ENCODE measurements at places on chromosomes 13 and 19. TPM values are rescaled to one million over a fixed set of nuclear protein-coding genes. Genes with fewer than 3 reads are reported as not detected.

ZNF682 gene
- total RNA-seq, result 2.9 TPM

ZNF582 gene
- total RNA-seq, result 1.1 TPM

ZNF835 gene
- under 0.01 TPM for total RNA-seq

MAP4K1 gene
- not detected for total RNA-seq

FCER2 gene
- not detected for total RNA-seq

PRKCSH gene
- total RNA-seq, result 75.8 TPM

NDFIP2 gene
- 80.0 TPM for total RNA-seq

DNA sequence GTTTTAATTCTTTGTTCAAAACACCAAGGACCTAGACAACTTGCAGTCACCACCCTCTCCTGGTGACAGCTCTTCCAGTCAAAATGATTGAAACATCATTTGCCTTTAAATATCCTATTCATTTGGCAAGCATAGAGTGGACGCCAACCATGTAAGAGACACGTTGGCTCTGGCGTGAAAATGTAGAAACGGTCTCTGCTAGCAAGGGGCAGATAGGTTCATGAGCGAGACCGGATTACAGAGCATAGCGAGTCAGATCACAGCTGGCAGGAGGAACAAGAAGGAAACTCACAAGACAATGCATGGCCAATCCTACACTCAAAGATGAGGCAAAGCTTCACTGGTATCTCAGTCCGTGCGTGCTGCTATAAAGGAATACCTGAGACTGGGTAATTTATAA lies 759.5 kb downstream of the UQCRFS1 start:
- no peak for DNase-seq

DNA sequence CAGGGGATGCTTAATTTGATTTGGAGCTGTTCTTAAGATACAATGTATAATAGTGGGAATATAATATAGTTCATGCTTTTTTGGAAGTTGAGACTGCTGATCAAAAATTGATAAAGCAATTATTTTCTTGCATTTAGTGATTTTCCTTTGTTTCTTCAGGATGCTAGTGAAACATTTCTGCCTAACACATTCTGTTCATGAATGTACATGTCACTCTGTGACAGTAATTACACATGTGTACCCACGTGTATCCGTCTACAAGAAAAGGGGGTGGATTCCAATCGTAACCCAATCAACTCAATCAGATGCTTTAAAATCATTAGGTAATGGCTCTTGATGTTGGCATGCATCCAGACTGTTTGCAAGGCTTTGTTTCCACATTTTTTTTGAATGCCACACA lies 5.0 kb upstream of the FRY start:
- no peak for DNase-seq

GRCh38 chr13:46855166-46855565 lies 41.7 kb downstream of the HTR2A start:
- DNase-seq, result no peak

DNA sequence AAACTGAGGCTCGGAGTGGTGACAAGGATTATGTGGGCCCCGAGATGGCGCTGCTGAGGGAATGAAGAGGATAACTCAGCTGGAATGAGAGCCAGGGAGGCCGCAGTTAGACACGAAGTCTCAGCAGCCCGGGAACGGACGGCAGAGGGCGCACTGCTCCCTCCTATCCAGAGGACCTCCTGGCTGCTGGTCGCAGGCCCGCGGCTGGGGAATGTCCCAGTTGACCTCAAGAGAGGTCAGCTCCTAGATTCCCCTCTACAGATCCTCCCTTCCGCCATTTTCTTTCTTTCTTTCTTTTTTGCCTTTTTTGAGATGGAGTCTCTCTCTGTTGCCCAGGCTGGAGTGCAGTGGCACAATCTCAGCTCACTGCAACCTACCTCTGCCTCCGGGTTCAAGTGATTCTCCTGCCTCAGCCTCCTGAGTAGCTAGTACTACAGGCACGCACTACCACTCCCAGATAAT lies 24.1 kb upstream of the ASPDH start:
- DNase-seq, result peak; percentile 23

GRCh38 chr13:27549406-27549981 lies 70.8 kb downstream of the LNX2 start:
- peak; percentile 99 for DNase-seq

DNA sequence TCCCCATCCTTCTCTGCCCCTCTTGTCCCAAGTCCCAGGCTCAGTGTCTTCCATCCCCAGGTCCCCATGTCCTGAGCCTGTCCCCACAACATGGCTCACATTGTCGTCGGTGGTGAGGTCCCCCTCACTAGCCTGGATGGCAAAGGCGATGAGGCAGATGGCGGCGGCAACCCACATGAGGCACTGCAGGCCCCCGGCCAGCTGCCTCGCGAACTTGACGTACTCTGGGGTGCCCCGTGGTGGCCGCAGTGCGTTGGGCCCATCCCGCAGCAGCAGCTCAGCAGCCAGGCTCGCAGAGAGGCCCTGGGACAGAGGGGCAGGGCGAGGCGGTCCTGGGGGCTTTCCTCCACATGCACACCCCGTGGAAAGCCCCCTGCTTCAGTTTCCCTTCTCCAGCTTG lies 1.1 kb downstream of the ATP4A start:
- no peak for DNase-seq

GRCh38 chr13:86402500-86402899 lies 603.3 kb upstream of the SLITRK6 start:
- DNase-seq, result no peak

GRCh38 chr13:21670006-21670882 lies 629 bp upstream of the FGF9 start:
- no peak for DNase-seq

DNA sequence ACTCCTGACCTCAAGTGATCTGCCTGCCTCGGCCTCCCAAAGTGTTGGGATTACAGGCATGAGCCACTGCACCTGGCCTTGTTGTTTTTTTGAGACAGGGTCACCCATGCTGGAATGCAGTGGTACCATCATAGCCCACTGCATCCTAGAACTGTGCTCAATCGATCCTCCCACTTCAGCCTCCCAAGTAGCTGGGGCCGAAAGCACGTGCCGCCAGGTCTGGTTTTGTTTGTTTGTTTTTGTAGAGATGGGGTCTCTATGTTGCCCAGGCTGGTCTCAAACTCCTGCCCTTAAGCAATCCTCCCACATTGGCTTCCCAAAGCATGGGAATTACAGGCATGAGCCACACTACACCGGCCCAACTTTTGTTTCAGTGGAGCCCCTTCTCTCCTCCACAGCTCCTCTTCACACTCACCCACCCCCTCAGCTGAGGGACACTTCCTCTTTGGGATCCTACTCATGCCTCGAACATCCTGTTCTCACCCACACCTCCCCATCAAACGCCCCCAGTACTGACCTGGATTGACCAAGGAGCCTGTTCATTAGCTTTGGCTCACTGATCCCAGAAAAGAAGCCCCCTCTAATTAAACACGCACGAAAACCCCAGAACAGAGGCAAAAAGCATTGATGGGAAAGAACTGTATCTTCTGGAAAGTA lies 12.8 kb upstream of the CERS4 start:
- DNase-seq, result no peak

DNA sequence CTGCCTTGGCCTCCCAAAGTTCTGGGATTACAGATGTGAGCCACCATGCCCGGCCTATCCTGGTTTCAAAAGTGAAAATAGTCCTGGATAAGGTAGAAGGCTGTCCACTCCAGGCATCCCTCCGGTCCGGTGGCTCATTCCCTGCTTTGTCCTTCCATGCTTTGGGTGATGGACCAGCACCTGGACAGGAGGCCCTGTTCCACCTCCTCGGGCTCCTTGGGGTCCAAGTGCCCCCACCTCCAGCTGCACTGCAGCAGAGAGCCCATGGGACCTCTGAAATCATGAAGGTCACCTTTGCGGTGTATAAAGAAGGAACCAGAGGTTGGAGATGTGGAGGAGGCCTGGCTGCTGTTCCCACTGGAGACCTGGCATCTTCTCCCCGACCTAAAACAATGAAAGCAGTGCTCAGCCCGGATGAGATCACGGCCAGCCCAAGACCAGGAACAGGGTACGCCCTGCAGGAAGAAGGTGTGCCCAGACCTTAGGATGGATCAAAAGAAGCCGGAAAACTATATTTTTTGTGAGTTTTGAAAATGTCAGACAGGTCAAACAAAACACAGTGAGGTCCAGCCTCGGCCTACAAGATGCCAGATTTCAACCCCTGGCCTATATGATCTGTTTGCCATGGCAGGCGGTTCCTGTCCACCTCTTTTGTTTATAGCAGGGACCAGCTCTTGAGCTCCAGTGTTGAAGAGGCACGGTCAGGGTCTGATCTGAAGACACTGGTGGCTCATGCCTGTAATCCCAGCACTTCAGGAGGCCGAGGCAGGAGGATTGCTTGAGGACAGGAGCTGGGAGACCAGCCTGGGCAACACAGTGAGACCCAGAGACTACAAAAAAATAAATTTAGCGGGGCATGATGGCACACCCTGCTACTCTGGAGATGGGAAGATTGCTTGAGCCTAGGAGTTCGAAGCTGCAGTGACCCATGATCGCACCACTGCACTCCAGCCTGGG lies 5.8 kb downstream of the LSR start:
- no peak for DNase-seq

DNA sequence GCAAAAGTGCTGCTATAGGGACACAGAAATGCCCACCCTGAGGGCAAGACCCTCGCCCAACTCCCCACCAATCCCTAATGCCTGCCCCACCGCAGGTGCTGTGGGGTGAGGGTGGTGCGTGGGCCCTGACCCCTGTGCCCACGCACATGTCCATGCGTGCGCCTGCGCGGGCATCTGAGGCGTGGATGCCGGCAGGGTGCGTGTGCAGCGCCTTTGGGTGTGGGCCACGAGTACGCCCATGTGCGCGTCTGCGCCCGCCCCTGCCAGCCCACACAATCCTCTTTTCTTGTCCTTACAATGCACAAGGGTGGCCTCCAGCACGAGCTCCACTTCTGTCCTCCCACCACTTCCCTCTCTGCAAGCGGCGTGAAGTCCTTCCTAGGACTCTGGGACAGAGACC lies 14.3 kb downstream of the FUT6 start:
- DNase-seq, result no peak

GRCh38 chr13:84810781-84811180 lies 928.5 kb upstream of the SLITRK1 start:
- no peak for DNase-seq

DNA sequence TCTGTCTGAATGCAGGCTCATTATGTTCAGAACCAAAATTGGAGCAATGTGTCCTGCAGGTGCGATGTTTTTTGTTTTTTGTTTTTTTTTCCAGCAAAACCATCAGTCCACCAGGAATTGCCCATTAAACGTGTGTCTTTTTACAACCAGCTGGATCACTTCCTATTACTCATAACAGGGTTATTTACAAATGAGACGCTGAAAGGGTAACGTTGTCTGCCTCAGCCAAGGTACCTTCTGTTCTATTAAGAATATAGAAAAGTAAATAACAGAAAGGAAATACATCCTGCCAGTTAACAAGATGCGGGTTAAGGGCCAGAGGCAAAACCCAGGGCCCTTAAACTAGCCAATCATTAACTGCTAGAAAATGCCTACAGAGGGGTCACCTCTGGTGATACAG lies 590.4 kb downstream of the TBC1D4 start:
- peak; percentile 87 for DNase-seq

- DNase-seq, result no peak
These were observed 137.7 kb downstream of the SOX1 start for GRCh38 chr13:112204346-112205327.

GRCh38 chr13:26977541-26977940 lies 194.1 kb downstream of the USP12 start:
- DNase-seq, result no peak

GRCh38 chr19:42088471-42089190 lies 12.7 kb downstream of the ZNF574 start:
- peak; percentile 23 for DNase-seq

DNA sequence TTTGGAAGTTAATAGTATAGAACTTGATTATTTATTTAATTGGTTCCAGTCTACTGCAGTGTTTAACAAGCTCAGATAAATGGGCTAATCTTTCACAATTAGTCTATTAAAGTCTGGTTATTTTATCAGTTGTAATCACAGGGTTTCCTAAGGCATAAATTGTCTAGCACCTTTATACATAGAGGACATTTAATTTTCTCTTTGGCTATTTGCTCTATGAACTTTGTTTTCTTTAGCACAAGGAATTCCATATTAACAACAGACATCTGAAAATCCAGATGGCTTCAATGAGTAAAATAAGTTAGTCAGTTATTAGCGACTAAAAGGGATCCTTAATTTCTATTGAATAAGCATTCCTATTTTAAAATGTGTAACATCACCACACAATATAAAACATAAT lies 1350.8 kb upstream of the SLC10A2 start:
- DNase-seq, result no peak

- DNase-seq, result no peak
These were observed 3.6 kb upstream of the KLK14 start for GRCh38 chr19:51086153-51086850.

- no peak for DNase-seq
These were observed 223.9 kb downstream of the LACC1 start for GRCh38 chr13:44103429-44104196.

GRCh38 chr13:95754069-95754468 lies 77.1 kb downstream of the DNAJC3 start:
- DNase-seq, result peak; percentile 67

DNA sequence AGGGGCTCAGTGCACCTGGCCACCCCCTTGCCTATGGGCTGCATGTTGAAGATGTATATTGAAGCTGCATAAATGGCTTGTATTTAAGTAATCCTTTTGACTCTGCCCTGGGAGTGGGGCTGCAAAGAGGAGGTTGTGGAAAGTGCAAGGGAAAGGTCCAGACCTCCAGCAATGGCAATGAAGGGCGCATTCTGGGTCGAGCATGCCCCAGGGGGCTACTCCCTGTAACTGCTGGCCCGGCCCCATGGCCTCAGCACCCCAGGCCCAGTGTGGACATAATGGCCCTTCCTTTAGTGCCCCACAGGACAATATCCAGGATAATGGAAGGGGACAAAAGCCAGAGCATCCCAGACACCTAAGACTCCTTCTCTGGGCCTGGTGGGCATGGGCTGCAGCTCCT lies 43.1 kb upstream of the CHST8 start:
- no peak for DNase-seq

DNA sequence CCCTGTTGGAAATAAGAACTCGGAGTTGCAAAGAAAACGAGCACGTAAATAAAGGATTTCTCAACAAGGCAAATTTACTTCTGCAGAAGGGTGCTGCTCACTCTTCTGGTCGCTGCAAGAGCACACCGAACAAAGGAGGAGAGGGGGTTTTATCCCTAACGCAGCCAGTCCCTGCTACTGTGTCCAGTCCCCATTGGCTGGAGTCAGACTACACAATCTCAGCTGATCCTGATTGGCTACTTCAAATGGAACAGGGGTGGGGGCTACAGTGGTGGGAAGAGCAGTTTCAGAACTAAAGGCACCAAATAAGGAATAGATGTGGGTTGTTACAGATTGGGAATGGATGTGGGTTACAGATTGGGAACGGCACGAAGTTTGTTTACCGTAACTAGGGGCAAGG lies 63.9 kb upstream of the MCF2L start:
- DNase-seq, result no peak
